ENCODE measurements at places on chromosomes 11 and 22. TPM values are rescaled to one million over a fixed set of nuclear protein-coding genes. Genes with fewer than 3 reads are reported as not detected.

CD3E gene
- 0.60 TPM for total RNA-seq

- peak; percentile 30 for DNase-seq
These were observed 52.2 kb downstream of the JAM3 start for GRCh38 chr11:134120921-134121526.

- no peak for DNase-seq
These were observed 39.8 kb downstream of the GLB1L2 start for GRCh38 chr11:134371436-134372185.

- DNase-seq: peak; percentile 60
These were observed 121.2 kb downstream of the ETS1 start for GRCh38 chr11:128465946-128466705.

DNA sequence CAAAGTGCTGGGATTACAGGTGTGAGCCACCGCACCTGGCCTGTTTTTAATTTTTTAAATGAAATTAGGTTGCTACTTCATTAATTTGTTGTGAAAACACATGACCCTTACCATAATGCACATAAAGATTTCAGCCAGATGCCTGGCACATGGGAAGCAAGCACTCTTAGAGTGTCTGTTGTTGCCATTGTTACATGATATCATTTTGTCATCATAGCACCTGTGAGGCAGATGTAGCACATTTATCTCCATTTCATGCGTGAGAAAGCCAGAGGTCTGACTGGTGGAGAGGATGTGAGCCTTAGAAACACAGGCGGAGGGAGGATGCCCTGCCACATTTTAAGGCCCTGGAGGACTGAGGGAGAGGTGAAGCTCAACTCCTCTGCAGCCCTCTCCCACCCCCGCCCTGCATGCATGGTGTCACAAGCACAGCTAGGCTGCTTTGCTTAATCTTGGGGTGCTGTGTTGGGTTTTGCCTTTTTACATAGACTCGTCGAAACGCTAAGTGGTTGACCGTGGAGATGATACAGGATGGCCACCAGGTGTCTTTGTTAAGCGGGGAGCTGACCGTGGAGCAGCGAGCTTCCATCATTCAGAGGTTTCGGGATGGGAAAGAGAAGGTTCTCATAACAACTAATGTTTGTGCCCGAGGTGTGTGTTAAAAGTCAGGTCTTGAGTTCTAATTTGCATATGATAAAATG is 14.0 kb downstream of the DDX25 start:
- DNase-seq: no peak
